ENCODE measurements at places on chromosomes 2 and 18.

DNA sequence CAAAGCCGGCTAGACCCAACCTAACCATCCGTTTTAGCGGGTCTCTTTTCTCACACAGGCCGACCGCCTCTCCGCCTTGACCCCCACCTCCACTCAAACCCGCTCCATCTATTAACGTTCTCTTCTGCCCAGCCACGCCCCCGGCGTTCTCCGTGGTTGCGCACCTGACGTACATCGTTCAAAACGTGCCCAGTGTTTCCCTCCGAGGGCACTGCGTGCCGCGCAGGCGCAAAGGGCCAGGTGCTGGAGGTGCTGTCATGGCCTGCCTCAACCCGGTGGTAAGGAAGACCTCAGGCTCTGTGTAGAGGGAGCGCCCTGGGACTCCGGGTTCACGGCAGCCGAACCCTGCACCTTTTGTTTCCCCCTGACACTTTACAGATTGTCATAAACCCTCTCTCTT, at the start of gene GTF2A1L:
GTF2A1L (plus strand) TSS at position 239 of the 400 bp plus-strand sequence; CDS start at position 258, 19 bp downstream.
- DNase-seq = no peak

DNA sequence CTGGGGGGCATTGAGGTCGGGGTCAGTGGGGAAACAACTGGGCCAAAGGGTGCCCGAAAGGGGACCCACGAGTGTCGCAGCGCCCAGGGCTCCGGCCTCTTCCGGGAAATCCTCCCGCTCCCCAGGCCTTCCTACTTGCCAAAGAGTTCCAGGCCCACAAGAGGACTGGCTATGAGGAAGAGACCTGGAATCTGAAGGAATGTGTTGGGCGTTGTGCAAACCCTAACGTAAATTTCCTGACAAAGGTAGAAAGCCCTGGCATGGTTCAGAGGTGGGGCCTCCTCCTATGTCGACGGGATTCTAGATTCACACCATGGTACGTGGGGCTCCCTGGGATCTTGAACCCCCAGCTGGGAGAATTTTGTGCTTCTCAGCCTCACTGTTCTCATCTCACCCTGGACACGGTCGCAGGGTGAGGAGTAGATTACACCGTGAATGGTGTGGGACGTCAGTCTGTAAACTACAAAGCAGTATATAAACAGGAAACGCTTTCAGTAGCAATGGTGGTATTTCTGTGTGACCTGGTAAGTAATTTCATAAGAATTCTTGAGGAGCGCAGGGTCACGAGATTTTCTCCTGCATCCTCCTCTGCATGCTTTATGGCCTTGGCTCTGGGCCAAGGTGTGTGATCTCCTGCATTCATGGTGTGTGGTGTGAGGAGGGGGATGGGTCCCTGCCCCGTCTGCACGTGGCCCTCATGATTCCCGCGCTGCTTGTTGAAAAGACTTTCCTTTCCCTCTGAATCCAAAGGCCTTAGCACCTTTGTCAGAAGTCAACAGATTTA, 868 bp downstream of the HSBP1L1 start:
- DNase-seq = no peak

GRCh38 chr18:12699747-12700146, 2.8 kb downstream of the CEP76 start:
- DNase-seq = no peak

GRCh38 chr2:182715121-182715891, 751 bp upstream of the DNAJC10 start:
- no peak for DNase-seq

- no peak for DNase-seq
Observed at GRCh38 chr18:29096079-29096770, 919.3 kb upstream of the CDH2 start.

GRCh38 chr18:61998957-61999356, 106.2 kb upstream of the RNF152 start:
- no peak for DNase-seq

DNA sequence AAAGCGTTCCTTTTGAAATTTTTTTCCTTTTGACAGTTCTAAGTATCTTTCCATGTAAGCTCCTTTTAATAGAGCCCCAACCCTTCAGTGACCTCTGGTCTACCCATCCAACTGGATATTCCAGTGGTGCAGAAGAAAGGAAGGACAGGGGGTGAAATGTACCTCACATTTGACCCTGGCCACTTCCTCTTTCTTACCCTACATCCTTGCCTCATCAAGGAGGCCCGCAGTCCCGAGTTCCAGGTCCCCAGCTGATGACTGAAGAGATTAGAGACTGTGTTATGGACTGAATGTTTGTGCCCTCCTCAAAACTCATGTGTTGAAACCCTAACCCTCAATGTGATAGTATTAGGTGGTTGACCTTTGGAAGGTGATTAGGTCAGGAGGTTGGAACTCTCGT, 158.1 kb downstream of the RBM43 start:
- no peak for DNase-seq

DNA sequence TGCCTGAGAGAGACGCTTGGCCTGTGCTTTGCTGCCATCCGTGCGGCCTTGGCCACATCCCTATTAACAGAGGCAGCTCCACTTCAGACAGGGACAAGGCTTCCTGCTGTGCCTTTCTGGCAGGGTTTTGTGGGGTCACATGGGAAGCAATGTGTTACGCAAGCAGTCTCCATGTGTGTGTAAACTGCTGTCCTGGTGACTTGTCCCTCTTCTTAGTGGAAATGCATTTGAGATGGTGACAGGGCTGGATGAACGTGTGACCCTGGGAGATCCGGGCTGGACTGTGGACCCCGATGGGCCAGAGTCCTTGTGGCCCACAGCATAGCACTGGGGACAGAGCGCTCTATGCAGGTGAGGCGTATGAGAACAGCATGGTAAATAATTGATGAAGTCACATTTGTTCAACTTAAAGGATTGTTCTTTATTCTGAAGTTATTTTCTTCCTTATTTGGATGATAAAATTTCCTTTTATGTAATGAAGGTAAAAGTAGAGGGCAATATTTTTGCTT, 23.2 kb downstream of the ASB1 start:
- DNase-seq = peak; percentile 78

- no peak for DNase-seq
Observed at GRCh38 chr2:36267194-36267593, 88.4 kb upstream of the CRIM1 start.

DNA sequence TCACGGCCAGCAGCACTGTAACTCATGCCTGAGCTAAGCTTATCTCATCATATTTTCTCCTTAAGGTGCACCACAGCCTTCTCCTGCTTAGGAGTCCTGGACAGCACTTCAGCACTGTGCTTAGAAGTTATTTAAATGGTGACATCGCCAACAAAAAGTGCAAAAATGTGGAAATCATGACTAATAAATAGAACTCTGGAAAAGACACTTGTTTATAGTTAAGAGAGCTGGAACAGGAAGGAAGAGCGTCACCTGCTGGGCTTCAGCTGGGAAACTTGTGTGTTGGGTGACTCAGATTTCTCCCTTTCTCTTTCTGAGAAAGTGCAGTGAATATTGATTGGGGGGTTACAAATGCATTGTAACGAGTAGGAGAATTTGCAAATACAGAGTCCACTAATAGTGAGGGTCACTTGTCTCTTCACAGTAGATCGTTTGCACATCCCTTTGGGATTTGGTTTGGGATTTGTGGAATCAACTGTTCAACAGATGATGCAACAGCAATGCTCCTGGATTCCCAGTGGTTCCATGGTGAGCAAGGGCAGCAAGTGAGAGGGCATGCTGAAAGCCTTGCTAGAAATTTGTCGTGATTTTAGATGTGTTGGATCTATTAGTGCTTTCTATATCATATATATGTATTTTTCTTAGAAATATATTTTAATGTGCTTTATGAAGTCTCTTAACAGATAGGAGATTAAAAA, 84.2 kb downstream of the DOK6 start:
- DNase-seq = no peak

- DNase-seq = no peak
Observed at GRCh38 chr2:182717816-182718215, 1.8 kb downstream of the DNAJC10 start.

DNA sequence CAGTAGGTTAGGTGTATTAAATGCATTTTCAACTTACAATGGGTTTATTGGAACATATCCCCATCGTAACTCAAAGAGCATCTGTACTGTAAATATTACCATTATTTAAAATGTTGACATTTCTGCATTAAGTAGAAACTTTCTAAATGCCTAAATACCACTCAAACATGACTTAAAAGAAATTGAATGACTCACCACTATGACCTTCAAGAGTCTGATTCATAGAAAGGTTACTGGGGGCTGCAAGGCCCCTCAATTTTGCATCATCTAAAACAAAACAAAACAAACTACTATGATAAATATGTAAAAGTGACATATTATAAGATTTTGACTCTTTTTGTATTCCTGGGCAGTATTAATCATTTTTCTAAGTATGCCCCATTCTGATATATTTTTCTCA, 7.6 kb downstream of the WDR35 start:
- DNase-seq = no peak

DNA sequence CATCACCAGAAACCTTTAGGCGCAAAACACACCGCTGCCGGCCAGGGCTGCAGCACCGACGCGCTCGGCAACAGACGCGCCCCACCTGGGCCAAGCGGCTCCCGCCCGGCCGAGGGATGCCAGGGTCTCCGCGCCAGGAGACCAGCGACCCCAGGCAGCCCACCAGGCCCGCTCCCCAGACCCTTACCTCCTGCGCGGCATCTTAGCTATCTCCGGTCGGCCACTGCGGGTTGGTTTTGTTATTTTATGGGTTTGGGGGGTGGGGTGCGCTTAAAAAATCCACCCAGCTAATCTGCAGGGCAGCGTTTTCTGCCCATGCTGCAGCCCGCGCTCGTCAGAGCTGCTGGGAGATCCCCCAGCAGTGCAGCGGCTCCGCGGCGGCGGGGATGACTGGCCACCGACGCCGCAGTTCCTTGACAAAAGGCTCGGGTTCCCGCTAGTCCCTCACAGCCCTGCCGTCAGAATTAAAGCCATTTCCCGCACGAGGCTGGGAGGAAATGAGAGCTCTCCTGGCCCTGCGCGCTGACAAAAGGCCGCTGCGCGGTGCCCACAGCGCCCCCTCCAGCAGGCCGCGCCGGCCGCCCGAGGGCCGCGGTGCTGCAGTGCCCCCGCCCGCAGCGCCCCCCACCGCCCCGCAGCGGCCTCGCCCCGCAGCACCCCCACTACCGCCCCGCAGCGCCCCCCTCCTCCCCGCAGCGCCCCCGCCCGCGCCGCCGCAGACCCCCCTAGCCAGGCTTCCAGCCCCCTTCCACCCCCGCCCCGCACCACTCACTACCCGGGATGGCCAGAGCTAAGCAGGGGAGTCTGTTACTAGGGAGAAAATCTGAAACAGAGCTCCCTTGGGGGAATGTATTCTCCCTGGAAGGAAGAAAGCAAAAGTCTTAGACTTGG, at the start of gene ADD2:
ADD2 (minus strand) TSS at position 502 of the 891 bp plus-strand sequence. CDS start 61,792 bp downstream, outside the sequence.
- DNase-seq = peak; percentile 19

DNA sequence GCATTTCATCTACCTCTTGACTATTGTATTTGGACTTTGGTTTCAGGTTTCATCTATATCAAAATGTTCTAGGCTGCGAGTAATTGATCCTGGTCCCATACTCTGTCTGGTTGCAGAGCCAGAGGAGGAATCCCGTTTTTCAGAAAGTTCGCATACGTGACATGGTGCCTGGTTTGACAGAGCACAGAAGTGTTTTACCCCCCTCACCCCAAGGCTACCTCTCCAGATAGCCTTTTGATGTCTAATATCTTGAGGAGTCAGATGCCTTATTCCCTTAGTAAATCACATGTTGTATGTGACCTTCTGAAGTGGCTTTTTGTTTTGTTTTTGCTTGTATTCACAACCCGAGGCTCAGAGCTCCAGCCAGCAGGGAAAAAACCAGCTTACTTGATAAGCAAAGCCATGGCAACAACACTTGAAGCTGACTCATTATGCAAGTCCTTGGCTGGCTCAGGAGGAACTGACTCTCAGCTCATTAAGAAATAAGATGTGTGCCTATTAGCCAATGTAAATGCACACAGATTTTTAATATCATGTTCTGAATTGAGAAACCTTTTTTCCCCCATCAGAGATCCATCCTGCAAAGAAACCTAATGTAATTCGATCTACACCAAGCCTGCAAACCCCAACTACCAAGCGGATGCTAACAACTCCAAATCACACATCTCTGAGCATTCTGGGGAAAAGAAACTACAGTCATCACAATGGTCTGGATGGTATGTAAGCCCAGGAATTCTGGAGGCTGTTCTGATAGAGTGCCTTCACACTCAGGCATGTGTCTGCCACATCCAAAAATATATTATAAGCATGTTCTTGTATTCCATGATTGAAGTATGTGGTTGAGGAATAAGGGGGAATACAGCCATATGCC, 41.4 kb downstream of the OXER1 start:
- no peak for DNase-seq

- no peak for DNase-seq
Observed at GRCh38 chr2:232336241-232336736, 42.3 kb upstream of the ALPP start.

- DNase-seq = no peak
Observed at GRCh38 chr2:170206805-170207407, 29.0 kb downstream of the MYO3B start.

- DNase-seq = no peak
Observed at GRCh38 chr18:11982981-11983380, 1.7 kb downstream of the IMPA2 start.

DNA sequence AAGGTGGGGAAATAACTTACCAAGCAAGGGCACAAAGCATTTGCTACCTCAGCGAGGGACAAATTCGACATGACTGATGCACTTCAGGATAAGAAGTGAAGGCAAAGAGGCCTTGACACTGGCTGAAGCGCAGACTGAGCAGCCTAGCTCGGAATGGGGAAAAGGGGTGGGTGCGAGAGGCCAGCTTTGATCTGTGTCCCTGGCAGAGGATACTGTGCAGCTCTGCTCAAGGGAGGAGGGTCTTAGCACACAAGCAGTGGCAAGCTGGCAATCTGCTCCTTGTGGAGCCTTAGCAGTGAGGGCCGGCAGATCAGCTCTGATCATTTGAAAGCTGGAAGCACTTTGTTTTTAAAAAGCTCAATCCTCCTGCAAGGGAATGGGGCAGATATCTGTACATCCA, 222.3 kb downstream of the ZBTB7C start:
- no peak for DNase-seq
